Peyer's patch (tissue), 4 donors: ENCODE measurements at places on chromosomes 2 and 18.

GRCh38 chr2:121309801-121310200 lies 24.8 kb upstream of the TFCP2L1 start:
- DNase-seq = no peak

- DNase-seq = no peak
Observed at GRCh38 chr18:28961669-28962228, 784.8 kb upstream of the CDH2 start.

DNA sequence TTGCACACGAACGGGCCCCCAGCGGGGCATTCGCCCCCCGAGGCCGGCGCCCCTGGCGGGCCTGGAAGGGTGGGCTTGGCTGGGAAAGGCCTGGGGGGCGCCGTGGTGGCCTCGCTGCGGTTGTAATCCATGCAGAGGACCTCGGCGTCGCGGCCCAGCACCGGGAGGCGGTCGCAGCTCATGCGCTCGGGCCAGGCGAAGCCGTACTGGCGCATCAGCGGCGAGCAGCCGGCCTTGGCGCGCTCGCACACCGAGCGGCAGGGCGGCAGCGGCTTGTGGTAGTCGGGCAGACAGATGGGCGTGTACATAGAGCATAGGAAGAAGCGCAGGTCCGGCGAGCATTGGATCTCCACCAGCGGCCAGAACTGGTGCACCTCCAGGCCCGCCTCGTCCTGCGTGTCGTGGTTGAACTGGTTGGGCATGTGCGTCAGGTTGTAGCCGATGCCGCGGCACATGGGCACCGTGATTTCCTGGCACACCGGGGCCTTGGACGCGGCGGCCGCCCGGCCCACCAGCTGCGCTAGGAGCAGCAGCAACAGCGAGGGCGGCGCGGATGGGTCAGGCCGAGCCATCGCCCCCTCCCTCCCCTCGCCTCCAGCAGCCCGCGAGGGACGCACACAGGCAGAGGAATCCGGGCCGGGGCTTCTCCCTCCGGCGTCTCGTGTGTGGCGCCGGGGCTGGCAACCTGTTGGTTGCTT lies 1.4 kb downstream of the FZD5 start:
- peak; percentile 77 for DNase-seq

- no peak for DNase-seq
Observed at GRCh38 chr18:38790303-38790702, 1224.7 kb upstream of the CELF4 start.

GRCh38 chr2:85248773-85249509 lies 78.8 kb downstream of the TGOLN2 start:
- DNase-seq = no peak

GRCh38 chr2:7358865-7359447 lies 441.7 kb downstream of the RNF144A start:
- no peak for DNase-seq

DNA sequence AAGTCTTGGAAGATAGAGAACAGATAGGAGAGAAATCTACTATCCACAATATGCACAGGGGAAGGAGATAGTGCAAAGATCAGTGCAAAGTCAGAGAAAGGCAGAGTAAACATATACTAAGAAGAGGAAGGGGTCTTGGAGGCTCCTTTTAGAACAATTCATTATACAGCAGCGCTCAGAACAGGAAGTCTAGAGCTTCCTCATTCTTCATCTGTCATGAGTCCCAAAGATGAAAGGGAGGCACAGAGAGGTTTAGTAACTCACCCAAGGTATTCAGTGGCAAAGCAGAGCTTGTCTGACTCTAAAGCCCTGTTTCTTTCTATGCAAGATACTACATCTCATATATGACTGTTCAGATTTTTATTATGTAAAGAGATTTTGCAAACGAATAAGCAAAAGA lies 1.4 kb downstream of the SP110 start:
- no peak for DNase-seq

DNA sequence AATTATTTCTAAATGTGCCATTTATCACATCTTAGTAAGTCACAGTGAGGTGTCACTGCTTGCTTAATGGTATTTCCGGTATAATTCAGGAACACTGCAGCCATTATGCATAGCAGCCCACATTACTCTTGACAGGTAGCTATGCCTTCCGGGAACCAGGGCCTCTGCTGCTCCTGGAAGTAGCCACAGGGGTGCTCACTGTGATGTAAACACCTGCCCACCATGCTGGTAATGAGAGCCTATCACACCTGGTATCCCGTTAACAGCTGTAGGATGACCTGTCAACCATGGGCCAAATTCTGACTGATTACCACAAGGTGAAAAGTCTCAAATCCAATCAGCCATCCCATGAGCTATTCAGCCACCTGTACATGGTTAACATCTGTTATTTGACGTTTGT lies 647.0 kb upstream of the NXPH2 start:
- DNase-seq = no peak

- peak; percentile 48 for DNase-seq
Observed at GRCh38 chr2:140586379-140586778, 1544.4 kb downstream of the LRP1B start.

DNA sequence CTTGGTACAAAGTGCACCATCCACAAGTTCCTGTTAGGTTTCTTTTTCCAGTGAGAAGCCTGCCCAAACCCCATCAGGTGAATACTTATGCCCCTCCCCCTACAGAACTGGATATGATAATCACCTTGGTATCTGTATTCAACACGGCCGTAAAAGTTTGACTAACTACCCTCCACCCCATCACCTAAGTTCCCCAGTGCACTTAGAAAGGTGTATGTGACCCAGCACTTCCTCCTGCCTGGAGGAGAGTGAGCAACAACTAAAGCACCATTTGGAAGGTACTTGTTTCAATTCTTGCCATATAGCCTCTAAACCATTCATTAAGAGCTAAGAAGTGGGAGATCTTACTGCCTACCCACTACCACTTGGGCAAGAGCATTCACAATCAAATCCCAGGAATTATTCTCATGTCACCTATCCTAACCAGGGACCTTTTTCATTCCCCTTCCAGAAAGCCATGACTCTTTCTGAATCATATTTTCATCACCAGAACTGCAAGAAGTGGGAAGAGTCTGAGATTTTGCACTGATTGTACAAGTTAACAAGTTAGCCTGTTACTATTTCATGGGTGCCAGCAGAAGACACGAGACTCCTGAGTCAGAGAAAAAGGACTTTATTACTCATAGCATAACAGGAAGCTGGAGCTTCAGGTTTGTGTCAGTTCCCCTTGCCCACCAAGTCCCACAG lies 53.5 kb upstream of the NDUFV2 start:
- DNase-seq = no peak

- no peak for DNase-seq
Observed at GRCh38 chr2:73359915-73360697, 25.5 kb upstream of the ALMS1 start.

DNA sequence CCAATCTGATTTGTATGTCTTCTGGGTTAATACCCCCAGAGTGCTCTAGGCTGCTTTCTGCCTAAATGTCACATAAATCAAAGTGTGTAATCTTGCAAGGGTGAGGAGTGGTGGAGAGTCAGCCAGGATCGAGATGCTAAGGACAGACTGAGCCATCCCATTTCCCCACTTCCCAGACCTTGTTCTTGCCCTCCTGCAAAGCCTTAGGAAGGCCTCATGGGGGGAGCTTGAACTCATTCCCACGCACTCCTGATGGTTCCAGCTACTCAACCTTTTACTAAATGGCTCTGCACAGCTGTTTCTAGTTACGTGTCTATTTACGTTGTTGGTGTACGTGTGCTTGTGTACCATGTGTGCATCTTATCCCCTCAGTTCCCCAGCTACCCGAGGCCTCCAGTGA lies 423.6 kb upstream of the TNP1 start:
- no peak for DNase-seq

DNA sequence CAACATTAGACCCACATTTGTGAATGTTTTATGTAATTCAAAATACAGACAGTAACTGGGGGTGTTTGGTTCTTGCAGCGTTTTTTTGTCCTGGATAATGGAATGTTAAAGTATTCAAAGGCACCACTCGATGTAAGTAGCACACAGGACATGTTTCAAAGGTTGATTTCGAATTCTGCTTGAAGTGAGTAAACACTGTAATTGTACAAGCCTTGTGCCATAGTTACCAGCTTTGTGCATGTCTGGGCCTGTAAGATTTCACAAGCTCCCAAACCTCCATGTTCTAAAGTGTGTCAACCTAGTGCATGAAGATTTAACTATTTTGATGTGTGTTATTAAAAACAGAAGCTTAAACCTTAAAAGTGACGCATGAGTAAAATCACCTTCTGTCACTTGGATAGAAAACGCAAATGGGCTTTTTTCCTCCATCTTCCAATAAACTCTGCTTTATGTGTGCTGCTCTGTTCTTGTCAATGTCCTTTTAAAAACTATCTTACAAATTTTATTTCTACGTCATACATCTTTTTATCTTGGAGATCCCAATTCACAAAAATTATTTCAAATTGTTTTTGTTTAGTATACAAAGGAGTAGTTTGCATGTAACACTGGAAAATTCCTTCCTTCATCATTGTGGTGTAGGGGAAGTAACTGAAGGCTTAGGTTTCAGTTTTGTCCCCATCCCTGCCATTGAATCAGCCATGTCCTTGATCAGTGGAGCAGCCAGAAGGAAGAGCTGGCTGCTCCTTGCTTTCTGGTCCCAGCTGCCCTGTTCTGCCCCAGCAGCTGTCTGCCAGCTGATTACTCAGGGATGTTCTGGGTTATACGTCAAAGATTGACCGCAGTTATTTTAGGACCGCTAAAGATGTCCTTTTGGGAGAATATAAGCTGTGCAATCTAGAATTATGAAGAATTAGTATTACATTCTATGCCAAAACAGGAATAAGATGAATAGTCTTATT lies 119.2 kb downstream of the PRKRA start:
- DNase-seq = no peak

DNA sequence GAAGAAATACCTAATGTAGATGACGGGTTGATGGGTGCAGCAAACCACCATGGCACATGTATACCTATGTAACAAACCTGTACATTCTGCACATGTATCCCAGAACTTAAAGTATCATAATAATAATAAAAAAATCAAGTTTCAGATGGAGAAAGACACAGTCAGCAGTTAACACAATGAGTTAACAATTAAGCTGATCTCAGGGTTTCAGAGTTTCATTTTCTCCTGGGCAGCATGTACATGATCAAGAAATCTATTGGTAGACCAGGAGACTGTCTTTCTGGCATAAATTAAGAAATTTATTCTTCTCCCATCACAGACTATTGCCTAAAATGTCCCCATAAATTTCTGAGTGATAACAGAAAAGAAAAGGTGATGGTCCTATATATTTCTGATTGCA lies 155.3 kb downstream of the RAD51AP2 start:
- DNase-seq = no peak

GRCh38 chr2:199983534-199983933 lies 28.2 kb downstream of the MAIP1 start:
- no peak for DNase-seq

DNA sequence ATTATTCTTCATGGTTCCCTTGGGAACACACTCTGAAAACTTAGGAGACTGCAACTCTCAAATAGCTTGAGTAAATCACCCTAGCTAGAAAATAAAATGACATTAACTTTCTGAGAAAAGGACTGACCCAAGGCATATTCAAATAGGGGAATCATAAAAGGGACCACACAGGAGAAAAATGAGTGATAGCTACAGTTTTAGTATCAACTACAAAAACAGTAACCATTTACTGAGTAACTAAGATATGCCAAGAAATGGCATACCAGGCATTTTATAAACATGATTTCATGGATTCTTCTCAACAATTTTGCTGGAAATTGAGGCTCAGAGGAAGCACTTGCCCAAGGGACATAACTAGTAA lies 84.5 kb downstream of the AFF3 start:
- no peak for DNase-seq

GRCh38 chr2:207724113-207724512 lies 12.7 kb downstream of the CCNYL1 start:
- DNase-seq = no peak

DNA sequence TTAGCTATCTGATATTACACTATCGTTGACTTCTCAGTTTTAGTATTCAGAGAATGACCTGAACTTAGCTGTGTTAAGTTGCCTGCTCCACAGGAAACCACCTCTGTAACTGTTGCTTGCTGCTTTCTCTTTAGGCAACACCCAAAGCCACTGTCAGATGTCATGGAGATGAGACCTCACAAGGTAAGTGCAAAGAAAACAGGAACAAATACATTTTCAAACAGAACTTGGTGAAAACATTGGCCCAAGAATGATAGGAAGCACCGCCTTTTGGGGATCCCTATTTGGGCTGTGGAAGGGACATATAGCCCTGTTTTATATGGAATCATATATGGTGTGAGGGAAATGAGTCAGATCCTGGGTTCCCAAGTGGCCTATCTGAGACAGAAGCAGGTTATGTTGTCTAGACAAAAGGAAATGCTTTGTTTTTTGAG lies 143.4 kb downstream of the UBE2E3 start:
- DNase-seq = peak; percentile 35

DNA sequence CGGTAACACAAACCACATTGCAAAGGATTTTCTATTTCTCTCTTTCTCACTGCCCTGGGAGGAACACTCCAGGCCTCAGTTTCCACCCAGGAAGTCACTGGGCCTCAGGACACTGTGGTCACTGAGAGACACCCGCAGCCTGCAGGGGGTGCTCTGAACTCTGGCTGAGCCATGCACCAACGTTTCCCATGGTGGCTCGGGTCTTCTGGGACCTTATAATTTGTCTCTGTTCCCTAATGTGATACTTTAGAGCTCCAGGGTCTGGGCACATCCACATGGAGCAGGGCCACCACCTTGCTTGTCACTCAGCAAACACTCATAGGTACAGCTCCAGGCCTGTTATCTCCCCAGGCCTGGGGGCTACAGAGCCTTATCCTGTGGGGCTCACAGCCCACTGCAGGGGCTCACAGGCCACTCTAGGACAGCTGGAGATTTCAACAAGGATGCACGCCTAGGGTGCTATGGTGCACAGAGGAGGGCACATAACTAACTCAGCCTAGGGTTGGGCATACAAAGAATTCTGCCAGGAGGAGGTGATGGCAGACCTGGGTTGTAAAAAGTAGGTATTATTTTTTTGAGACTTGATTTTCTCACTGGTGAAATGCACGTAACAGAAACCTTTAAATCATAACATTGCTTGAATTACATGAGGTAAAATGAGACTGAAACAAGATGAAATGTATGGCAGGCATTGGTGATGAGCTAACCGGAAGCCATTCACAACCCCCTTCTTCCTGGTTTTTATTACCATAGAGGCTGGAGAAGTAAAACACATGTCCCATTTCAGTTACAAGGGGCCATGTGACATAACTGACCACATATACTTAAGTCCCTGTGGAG lies 3.0 kb upstream of the HS1BP3 start:
- DNase-seq = no peak

DNA sequence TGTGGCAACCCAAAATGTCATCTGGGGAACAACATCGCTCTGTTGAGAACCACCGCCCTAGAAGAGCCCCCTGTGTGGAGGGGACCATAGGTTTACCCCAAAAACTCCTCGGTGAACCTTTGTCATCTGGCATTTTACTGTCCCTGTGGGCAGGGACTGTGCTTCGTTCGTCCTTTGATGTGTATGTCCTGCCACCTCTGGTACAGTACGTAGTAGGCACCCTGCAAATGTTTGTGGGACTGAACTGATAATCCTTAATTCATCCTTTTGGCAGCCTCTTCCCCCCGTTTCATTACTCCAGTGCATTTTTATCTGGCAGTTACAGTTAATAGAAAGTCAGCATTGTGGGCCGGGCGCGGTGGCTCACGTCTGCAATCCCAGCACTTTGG lies 728 bp downstream of the NAPG start:
- DNase-seq = no peak
